ENCODE measurements at places on chromosomes 11 and 22. TPM values are rescaled to one million over a fixed set of nuclear protein-coding genes. Genes with fewer than 3 reads are reported as not detected.

DNA sequence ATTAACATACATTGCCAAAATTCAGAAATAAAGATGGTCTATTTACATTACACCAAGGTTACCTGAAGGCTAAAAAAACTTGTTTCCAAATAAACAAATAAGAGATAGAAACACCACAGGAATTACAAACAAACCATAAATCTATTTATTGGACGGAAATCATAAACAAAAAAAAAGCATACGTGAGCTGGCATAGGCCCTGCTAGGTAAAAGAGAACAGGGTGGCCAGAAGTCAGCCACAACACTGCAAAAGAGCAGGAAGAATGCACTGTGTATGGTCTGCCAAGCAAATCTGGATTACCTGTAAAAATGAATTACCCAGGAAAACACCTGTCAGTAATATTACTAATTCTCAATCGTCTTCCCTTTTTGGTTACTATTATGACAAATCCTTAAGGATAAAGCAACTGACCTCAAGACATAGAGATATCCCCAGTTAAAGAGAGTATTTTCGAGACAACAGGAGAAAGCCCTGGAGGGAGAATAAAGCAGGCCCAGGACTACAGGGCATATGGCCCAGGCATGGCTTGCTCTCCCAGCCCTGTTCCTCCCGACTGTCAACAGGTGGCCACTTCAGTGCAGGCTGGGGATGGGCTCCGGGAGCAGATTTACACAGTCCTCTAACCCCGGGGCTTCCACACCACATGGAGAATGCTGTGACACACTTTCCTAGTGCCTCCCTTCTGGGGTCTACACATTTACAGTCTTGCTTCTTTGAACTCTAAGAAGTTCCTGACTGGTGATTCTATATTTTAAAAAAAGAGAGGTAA lies 18.0 kb downstream of the PPP2R1B start:
- no peak for DNase-seq

- peak; percentile 85 for DNase-seq
Observed at GRCh38 chr11:66289548-66290329, 796 bp upstream of the YIF1A start.

GRCh38 chr11:122096272-122097112 lies 19.5 kb downstream of the BLID start:
- DNase-seq = no peak

DNA sequence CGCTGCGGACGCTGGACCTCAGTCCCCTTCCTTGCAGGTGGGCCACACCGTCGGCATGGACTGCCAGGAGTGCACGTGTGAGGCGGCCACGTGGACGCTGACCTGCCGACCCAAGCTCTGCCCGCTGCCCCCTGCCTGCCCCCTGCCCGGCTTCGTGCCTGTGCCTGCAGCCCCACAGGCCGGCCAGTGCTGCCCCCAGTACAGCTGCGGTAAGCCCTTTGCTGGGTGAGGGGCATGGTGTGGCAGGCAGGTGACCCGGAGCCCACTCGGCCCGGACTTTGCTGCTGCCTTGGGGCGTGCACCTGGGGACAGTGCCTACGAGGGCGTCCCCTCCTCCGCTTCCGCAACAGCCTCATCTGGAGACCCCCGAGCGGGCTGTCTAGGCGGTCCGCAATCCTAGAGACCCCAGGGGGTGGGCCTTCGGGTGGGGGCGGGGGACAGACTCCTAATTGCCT lies 25.4 kb upstream of the MUC5B start:
- no peak for DNase-seq

DNA sequence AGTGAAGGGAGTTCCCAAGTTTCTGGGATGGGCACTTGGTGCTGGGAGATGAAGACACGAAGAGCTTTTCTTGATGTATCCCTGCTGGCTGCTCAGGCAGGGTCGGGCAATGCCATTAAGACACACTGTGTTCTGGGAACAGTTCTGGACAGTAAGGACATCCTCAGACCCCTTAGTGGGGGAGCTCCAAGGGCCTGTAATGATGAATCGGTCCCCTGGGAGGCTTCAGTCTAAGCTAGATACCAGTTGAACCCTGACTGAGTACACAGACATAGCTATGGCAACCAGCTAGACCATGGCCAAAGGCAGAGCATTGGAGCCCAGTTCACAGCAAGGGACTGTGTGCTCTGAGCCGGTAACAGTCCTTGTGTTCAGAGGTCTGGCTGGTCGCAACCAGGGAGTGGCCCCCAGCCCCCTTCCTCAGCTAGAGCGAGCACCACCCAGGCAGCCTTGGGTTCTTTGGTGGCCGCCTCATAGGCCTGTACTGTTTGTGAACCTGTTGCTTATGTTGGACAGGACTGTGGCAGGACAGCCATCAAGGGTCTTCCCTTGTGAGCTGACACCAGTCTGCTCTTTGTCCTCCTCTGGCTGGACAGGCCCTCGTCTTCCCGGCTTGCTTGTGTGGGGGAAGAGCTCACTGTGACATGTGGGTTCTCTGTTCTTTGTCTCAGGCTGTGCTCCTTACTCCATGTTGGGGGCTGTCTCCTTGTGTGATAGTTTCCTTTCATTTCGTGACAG lies 25.0 kb downstream of the MED15 start:
- DNase-seq = no peak

- no peak for DNase-seq
Observed at GRCh38 chr22:27197618-27198017, 540.2 kb downstream of the MIAT start.

GRCh38 chr11:76491644-76492043 lies 46.8 kb downstream of the EMSY start:
- DNase-seq = no peak

GRCh38 chr22:50610041-50610451 lies 9.5 kb downstream of the MAPK8IP2 start:
- no peak for DNase-seq

DNA sequence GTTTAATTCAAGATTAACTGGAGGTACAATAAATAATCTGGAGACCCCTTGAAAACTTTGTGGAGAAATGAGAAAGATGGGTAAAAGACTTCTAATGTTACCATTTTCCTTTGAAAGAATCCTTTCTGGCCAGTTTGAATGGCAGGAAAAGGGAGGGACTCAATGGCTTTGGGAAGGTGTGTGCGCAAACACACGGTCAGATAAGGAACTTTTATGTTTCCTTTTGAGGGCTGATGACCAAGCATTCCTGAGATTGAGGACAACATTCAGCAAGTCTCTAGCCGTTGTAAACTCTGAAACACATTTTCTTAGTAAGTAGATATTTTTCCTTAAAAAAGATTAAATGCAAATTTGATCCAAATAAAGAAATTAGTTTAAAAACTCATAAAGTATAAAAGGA lies 909.7 kb upstream of the TENM4 start:
- DNase-seq = no peak

Gene LSP1
- 574 TPM for total RNA-seq

Gene HTR3A
- not detected for total RNA-seq

Gene SLC43A3
- 106 TPM for total RNA-seq
